ENCODE measurements at places on chromosomes 16 and 17.

GRCh38 chr17:9151091-9151490 is 129.8 kb downstream of the NTN1 start:
- no peak for DNase-seq

- peak; percentile 2 for DNase-seq
These were observed 61.2 kb upstream of the MPHOSPH6 start for GRCh38 chr16:82231008-82231787.

DNA sequence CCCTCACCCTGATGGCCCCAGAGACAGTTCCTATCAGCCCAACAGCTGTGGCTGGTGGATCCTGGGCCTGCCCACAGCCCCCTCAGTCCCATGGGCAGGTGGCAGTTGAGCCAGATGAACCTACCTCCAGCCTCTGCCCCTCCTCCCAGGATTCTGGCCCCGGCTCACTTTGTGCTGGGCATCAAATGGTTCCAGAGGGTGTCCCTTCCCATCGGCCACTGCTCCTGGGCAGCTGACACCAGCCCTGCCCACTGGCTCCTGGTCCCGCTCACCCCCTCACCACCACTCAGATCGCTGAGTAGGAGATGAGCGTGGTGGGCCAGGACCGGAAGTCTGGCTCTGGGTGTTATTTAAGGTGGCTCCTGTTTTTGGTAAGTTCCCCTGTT is 2.0 kb downstream of the TTYH2 start:
- DNase-seq: no peak

- peak; percentile 3 for DNase-seq
These were observed 8.6 kb downstream of the KDM6B start for GRCh38 chr17:7842380-7843256.

DNA sequence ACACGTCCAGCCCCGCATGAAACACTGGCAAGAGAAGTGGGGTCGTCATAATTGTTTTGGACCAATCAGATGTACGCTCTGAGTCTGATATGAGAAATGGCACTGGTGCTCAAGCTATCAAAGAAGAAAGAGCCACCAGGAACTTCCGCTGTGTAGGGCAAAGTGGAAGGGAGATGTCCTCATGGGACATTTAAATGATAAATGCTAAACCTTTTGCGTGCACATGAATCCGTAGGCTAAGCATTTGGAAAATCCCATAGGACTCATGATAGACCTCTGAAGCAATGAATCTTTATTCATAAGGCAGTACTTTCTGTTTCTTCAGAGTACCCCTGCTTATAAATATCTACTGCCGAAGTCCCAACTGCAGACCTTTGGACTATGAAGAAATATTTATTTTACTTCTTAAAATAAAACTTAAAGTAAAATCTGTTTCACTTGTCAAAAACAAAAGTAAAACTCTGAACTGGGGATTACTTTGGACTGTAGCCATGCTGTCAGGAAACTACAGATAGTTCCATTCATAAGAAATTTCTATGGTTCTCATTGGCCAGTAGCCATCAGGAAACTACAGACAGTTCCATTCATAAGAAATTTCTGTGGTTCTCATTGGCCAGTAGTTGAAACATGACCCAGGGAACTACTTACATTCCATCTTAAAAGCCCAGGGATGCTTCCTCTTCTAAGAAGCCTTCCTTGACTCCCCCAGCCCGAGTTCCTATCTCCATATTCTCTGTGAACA is 335.1 kb downstream of the HS3ST4 start:
- no peak for DNase-seq

GRCh38 chr16:6512512-6512911 is 820.1 kb upstream of the RBFOX1 start:
- DNase-seq: no peak

DNA sequence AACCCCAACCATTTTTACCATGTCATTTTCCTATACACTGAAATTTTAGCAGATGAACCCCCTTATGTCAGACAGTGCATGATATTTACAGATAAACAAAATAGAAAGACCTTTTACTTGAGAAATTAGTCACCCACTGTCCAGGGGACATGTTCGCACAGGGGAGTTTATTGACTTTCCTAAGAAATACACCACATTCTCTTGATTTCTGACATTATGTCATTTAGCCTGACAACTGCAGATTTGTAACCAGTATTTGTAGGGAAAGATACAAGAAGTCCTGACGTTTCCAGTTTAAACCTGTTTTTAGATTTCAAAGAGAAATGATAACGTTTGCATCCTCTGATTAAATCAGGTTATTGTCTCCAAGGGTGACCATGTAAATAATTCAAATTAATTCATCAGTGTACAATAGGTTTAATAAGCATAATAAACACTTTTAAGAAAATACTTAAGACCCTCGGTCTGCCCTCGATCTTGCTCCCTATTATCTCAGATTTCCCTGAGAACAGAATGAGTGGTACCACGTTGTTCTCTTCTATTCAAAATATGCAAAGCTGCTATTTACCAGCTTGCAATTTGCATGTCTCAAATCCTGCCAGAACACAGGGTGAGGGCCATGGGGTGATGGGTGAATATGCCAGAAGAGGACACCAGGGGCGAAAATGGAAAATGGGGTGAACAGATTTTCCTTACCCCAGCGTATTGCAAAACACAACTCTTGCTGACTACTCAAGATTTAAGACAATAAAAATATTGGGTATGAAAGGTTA is 2.1 kb upstream of the LYRM9 start:
- no peak for DNase-seq

- DNase-seq: no peak
These were observed 402.6 kb upstream of the KIF2B start for GRCh38 chr17:53420035-53420641.

DNA sequence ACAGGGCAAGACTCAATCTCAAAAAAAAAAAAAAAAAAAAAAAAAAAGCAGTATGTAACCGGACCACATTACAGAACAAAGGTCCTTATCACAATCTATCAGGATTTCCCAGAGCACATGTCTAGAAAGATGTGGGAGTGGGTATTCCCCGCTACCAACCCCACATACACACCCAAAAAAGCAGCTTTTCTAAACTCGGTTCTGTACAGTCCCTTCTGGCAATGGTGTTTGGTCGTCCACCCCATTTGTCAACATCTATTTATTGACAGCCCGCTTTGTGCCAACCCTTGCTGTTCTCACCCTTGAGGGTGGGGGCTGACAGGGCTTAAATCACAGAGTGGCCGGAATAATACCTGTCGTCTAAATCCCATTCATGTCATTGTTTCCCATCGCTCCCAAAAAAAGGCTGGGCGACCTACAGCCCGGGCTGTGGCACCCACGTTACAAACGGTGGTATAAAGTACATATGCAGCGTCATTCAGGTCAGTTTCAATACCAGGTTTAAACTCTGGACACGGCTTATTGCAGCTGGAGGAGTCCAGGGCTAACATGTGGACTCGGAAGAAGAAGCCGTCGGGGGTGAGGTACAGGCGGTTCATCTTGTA is 3.6 kb downstream of the C17orf58 start:
- no peak for DNase-seq

- peak; percentile 35 for DNase-seq
These were observed 40.1 kb downstream of the NOS2 start for GRCh38 chr17:27760069-27760885.

DNA sequence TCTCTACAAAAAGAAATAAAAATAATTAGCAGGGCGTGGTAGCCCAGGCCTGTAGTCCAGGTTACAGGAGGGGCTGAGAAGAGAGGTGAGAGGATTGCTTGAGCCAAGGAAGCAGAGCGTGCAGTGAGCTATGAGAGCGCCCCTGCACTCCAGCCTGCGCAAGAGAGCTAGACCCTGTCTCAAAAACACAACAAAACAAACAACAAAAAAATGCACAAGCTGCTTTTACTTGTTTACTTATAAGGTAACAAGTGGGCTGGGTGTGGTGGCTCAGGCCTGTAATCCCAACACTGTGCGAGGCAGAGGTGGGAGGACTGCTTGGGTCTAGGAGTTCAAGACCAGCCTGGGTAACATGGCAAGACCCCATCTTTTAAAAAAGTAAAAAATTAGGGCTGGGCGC is 1.7 kb downstream of the CYTH1 start:
- no peak for DNase-seq

DNA sequence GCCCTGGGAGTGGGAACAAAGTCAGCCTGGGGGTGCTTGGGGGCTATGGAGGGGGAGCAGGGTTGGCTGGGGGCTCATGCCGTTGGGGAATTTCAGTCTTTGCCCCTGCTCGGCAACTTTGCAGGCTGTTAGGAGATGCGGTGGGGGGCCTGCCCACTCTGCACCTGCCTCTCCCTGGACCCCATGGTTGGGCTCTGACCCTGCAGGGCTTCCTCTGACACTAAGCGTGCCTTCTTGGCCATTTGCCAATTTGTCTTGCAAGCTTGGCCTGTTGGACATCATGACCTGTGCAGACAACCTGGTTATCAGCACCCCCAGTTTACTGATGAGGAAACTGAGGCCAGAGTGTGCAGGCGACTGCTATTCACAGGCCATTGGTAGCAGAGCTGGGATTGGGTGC is 14.6 kb downstream of the ADCY7 start:
- DNase-seq: no peak

DNA sequence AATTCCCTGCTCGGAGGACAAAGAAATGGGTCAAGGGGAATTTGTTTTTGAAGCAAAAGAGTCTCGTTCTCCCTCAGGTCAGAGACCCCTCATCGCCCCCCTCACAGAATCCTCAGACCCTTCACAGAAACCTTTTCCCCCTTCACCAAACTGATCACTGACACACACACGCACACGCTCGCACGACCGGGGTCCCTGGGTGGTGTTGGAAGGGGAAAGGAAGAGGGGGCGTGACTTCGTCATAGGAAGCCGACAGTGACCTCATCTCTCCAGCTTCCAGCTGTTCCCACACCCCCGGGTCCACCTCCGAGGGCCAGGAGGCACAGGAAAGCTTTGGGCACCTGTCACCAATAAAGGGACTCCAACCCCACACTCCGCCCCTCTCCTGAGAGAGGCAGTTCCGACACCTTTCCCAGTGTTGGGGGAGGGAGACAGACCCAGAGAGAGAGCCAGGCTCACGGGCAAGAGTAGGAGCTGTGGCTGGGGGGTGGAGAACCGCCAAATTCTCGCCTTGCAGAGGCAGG is 1.2 kb downstream of the ASGR1 start:
- peak; percentile 13 for DNase-seq

- no peak for DNase-seq
These were observed 21.6 kb upstream of the MPO start for GRCh38 chr17:58302171-58302918.

DNA sequence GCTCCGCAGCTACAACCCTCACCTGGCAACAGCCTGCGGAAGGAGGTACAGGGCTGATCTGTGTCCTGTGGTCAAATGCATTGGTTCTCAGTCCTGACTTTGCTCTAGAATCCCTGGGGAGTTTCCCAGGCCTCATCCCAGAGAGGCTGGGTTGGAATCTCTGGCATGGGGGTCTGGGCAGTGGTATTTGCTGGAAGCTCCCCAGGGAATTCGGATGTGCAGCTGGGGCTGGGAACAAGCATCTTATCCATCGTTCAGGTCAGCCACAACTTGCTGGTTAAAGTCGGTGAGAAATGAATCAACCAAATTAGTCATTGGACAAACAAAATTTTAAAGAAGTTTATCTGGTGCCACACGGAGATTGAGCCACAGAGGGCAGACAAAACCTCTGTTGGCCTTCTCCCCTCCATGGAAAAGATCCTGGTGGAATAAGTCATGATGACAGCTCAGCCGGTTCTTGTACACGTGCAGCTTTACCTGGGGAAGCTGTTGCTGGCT is 231.2 kb downstream of the FOXL1 start:
- no peak for DNase-seq

DNA sequence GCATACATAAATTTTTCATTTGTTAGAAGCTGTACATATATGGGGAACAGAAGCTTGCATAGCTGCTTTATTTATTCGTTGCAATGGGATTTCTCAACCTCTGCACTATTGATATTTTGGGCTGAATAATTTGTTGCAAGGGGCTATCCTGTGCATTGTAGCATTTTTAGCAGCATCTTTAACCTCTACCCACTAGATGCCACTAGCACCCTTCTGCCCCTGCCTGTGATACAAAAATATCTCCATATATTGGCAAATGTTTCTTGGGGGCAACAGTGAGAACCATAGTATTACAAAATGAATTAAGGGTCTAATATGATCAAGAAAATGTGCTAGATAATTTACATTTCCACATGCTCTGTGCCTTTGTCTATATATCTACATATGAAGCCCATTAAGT is 1401.0 kb downstream of the CDH11 start:
- DNase-seq: no peak

DNA sequence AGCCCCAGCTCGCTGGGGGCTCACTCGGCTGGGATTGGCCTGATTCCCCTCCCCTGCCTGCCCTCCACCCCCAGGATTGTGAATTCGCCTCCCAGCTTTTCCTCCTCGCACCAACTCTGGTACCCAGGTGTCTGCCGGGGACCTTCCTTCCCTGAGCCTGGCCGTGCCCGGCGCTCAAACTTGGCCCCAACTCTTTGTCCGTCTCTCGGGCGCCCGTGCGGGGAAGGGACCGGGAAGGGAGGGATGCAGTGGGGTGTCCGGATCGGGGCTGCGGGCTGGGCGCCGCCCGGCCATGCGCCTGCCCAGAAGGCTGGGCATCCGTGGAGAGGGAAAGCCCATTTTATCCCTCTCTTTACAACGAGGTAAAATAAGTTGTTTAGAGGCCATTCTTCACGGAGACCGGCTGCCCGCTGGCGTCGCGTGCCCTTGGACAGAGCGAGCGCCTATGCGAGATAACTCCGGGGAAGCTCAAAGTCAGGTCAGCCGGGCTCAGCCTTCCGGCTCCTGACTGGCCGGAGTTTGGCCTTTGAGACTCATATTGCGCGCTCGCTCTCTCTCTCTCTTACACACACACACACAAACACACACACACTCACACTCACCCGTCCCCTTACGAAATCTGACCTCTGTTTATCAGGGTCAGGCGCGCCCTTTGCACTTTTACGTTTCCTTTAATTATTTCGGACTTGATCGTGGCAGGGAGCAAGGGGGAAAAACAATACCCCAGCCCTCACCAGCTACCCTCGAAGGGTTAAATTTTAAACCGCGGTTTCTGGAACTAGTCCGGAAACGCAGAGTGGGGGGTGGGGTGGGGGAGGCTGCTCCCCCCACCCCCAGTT is 774 bp upstream of the MAF start:
- no peak for DNase-seq

GRCh38 chr17:40071313-40072039 is 8.7 kb downstream of the THRA start:
- DNase-seq: no peak

- DNase-seq: no peak
These were observed 17.5 kb upstream of the TNFRSF13B start for GRCh38 chr17:16989230-16989952.

GRCh38 chr17:72558971-72559476 is 438.2 kb downstream of the SOX9 start:
- DNase-seq: no peak

Data from NCI-H1694 treated with DMSO at 0.1 percent for 48 hours (cell line).